ENCODE measurements at places on chromosomes 5 and 9.

- DNase-seq = no peak
Observed at GRCh38 chr9:112447283-112447761, 39.3 kb upstream of the KIAA1958 start.

DNA sequence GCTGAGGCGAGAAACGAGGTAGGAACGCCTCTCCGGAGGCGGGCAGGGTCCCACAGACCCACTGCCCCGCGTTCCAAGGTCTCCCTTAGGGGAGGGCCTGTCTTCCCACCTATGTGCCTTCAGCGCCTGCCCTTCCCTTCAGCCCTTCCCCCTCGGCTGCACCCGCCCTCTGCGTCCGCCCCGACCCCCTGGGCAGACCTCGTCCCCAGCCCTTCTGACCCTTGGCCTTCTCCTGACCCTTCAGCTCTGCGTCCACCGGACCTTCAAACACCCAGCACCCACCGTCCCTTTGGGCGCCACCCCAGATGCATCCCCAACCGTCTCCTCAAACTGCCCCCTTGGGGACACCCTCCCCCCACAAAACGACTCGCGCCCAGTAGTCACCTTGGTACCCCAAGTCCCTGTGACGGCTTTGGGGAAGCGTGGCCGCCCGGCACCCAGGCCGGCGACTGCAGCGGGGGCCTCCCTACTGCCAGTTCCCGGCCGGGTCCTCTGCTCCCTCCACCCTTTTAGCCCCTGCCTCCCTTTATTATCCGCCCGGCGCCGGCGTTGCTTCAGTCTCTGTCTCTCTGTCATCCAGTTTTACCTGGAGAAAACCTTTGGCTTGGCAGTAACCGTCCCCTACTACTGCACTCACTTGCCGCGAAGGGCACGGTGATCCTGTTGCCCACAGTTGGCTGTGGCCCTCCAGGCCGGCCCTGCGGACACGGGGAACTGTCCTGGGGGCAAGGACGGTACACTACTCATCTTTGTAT lies 421 bp downstream of the RUSC2 start:
- no peak for DNase-seq

DNA sequence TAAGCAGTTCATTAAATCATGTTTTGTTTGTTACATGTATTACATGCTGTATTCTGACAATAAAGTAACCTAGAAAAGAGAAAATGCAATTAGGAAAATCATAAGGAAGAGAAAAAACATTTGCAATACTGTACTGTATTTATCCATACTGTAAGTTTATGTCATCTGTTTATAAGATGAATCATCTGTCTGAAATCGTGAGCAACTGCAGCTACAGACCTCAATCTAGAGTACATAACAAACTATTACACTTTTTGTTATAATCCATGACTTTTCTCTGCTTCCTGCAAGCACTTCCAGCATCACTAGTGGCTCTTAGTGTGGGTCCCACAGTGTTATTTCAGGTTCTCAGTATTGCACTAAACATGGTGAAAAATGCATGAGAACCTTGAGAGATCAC lies 144.4 kb upstream of the NR4A3 start:
- DNase-seq = no peak

GRCh38 chr5:139668924-139669661 lies 20.9 kb downstream of the CXXC5 start:
- no peak for DNase-seq

DNA sequence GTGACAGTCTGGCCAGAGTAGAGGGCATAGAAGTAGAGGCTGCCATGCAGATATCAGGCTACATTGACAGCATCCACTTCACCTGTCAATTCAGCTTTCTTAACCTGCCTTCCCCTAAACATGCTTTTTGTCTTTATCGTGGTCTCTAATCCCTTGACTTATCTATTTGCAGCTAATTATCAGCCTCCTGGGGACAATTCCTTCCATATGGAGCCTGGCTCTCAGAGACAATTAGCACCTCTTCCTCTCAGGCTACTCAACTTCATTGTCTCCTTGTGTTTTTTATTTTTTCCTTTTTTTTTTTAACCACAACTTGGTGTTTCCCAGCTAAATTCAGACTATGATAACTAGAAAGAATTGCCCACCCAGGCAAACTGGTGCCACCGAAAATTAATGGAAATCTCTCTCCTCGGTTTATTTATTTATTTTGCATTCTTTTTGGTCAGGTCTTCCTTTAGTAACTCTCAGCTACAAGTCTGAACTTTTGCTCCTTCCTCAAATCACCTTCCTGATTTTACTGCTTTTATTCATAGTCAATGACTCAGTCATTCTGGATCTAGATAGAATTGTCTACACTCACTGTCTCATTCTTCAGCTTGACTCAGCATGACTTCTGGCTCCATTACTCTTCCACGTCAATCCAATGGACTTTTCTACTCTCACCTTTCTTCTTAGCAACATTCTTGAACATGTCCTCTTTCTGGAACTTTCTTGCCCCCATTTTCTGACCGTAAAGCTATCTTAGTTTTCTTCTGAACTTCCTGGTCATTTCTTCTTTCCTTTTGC lies 63.0 kb upstream of the BASP1 start:
- DNase-seq = no peak

All from activated effector memory CD4-positive, alpha-beta T cell treated with Interleukin-2 at 50 U/mL for 16 hours (primary cell).